ENCODE measurements at places on chromosomes 12 and 14.

- DNase-seq: peak; percentile 80
These were observed 708 bp upstream of the ZBTB42 start for GRCh38 chr14:104800015-104800770.

GRCh38 chr12:4108803-4109345, 164.7 kb upstream of the CCND2 start:
- DNase-seq: no peak

GRCh38 chr12:59657266-59657665, 61.4 kb downstream of the SLC16A7 start:
- no peak for DNase-seq

DNA sequence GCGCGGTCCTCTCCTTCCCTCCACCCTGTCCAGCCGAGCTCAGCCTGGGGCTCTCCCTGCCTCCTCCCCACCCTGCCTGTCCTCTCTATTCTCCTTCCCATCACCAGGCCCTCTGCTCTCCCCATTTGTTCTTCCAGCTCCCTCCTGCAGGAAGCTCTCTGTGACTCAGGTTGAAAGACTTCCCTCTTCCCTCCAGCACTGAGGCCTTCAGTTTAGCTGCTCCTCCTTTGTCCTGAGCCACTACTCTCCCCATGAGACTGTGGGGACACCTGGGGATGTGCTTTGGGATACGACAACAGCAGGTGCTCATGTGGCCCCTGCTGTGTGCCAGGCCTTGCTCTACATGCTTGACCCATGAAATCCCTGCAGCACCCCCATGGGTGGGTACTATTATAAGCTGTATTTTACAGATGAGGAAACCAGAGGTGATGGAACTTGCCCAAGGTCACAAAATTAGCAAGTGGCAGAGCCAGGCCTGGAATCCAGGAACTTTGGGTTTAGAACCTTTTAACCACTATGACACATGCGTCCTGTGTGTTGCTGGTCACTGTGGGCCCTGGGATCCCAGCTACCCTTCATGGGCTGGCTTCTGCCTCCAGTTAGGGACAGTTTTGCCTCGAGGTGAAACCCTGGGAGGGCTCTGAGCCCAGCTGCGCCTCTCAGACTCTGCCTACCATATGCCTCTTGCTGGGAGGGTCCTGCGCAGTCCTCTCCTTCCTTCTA, 5.5 kb downstream of the KRT80 start:
- no peak for DNase-seq

GRCh38 chr14:77120771-77121743, 20.5 kb downstream of the ZDHHC22 start:
- DNase-seq: no peak

- peak; percentile 51 for DNase-seq
These were observed at the start of gene B4GALNT3 for GRCh38 chr12:459430-460258. Gene B4GALNT3, plus strand, starts transcription at chr12:459939. Its CDS starts 438 bp downstream, at chr12:460377.

GRCh38 chr12:23810329-23810902, 139.1 kb downstream of the SOX5 start:
- DNase-seq: no peak

DNA sequence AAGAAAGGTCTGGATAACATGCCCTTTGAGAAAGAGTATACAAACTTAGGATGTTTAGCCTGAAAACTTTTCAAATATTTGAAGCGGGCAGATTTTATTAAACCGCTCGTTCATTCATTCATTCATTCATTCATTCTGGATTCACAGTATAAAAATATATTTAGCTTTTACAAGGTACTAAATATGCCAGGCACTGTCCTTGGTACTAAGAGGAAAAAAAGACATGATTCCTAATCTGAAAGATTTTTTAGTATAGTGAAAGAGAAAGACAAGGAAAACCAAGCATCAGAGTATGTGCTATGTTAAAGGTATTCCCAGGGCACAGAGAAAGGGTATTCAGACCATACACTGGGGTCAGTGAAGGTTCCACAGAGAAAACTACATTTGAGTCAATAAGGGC, 299.7 kb downstream of the BCAT1 start:
- no peak for DNase-seq

DNA sequence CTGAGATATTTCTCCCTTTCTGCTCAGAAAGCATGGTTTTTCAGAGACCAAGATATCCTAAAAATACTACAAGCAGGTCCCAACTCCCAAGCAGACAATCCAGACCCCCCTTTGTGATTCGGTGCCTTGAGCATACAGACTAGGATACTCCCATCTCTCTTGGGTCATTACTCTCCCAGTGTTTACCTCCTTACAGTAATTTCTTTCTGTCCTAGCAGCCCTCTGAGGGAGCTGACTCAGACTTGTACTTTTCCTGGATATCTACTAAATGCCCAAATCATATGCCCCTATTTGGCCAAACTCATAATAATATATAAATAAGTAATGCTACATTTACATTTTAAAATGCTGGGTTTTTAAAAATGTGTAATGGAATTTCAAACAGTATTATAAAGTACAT, 355.6 kb downstream of the LRIG3 start:
- no peak for DNase-seq

DNA sequence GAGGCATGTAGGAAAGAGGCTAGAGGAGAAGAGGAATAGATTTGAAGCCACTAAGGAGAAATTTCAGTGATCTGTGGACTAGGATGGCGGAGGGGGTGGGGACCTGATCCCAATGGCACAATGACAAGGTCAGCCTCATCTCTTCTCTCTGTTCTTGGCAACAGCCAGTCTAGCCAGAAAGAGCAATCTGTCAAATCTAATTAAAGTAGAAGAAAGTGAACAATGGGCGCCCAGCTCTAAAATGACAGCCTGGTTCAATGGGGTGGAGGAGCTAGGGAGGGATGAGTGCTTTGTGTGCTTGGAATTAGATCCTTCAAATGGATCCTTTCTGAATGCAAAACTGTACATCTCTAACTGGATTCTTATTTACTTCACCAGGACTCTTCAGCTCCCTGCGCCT, 37.2 kb upstream of the TUBA1C start:
- DNase-seq: peak; percentile 78

GRCh38 chr12:127051139-127051538, 1215.8 kb upstream of the TMEM132C start:
- DNase-seq: no peak

DNA sequence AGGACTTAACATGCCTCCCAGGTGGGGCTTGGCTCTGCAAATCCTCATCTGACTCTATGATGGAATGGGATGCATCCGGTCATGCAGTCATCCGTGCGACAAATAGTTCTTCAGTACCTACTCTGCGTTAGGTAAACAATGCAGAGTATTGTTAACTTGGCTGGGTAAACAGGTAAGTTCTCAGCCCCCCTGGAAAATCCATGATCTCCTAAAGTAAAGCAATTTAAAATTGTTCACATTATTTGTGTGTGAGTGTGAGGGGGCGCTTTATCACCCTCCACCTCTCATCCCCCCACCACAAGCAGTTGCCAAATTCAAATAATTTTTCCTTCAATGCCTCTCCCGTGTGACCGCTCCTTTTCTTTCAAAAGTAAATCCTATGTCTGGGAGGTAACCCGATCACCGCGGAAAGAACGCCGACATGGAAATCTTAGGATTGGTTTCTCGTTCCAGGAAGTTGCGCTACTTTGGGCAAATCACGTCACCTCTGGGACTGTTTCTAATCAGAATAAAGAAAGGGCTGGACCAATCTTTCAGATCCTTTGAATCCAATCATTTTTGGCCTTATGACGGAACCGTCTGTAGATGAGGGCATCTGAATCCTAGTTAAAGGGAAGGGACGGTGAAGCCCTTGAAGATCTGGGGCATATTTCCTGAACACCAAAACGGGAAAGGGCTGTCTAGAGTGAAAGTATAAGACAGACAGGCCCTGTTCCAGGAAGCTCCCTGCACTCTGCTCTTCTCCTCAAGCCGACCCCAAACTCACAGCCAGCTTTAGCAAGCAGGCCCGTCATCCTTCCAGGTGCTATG, 44.0 kb upstream of the SINHCAF start:
- DNase-seq: no peak

DNA sequence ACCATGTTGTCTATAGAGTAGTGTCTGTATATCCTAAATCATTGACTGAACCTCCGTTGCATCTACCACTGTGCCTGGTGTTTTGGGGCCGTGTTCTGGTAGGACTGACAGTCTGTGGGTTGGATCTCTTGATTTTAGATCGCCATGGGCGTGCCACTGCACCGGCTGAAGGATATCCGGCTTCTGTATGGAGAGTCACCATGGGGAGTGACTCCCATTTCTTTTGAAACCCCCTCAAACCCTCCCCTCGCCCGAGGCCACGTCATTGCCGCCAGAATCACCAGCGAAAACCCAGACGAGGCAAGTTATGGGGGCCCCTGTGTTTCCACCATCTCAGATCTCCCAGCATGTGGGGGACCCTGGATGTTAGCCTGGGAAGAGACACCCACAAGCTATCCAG, 69.1 kb downstream of the ACACB start:
- DNase-seq: no peak

GRCh38 chr14:23104591-23105347, at the start of gene CIROP:
Gene CIROP, minus strand, starts transcription at chr14:23104989. Its CDS starts 69 bp downstream, at chr14:23104920.
- no peak for DNase-seq

- no peak for DNase-seq
These were observed 303.3 kb downstream of the DPF3 start for GRCh38 chr14:72590577-72590976.

DNA sequence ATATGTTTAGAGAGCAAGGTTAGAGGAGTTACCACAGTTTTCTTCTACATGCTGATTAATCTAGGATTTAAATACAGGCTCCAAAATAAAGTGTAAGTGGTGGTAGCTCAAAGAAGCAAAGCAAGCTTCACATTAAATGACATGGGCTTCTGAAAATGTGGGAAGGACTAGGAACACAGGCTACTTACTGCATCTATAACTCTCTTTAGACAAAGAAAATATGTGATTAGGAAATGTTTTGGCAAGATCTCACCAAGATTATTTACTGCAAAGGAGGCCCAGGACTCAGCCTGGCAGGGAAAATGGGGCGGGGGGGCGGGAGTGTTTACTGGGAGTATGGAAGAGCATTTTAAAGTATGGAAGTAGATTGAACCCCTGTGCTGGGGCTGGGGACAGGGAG, 39.4 kb downstream of the ETV6 start:
- DNase-seq: no peak

- no peak for DNase-seq
These were observed 18.3 kb downstream of the HAL start for GRCh38 chr12:95977764-95978305.

- DNase-seq: peak; percentile 42
These were observed 128.0 kb downstream of the KCNA5 start for GRCh38 chr12:5171701-5172100.

GRCh38 chr12:132129007-132129406, 15.1 kb downstream of the DDX51 start:
- no peak for DNase-seq

DNA sequence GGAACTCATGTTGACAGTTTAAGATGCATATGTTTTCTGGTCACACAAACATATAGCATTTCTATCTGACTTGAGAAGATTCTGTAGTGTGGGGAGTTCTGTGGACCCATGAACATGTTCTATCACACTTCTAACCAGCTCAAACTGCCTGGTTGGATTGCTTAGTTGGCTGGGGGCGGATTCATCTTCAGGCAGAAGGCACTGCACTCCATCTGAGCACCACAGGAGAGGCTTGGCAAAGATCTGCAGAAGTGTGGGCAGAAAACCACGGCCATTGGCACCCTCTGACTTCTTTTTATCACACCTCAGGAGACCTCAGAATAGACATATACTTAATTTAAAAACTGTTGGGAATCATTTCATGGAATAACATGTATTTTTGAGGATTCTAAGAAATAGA, 68.5 kb downstream of the LIN7A start:
- DNase-seq: no peak

DNA sequence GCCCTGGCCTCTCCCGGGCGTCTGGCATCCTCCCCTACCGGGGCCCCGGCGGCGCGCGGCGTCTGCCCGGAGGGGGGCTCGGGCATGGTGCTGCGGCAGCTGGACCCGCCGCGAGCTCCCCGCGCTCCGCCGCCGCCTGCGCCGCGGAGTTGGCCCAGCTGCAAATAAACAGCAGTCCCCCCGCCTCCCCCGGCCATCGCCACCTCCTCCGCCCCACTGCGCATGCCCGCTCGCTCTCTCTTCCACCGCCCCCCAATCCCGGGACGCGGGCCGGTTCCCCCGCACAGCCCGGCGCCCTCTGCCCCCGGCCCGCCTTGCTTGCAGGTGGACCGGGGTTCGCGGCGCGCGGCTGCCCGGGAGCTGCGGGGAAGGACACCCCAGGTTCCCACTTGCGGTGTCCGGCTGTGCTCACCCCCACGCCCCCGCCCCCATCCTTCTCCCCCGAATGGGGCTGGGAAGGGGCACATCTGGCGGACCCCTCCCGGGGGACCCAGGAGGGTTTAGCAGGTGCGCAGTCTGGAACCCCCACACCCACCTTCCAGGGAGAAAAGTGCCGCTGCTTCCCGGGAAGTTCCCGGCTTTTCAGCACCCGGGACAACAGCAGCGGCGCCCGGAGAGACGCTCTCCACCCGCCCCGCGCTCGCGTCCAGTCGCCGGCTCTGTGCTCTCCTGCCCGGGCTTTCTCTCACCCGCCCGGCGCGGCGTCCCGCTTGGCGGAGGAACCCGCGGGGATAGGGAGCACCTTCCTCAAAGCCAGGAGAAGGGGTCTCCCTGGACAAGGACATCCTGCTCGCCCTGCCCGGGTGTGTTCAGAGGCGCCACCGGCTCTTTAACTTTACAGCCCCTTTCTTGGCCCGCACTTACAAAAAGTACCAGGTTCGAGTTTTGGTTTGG, at the start of gene TMTC1:
Gene TMTC1, minus strand, starts transcription at position 170 of the 894 bp plus-strand sequence. CDS start 191 bp downstream, outside the sequence.
- DNase-seq: peak; percentile 91

DNA sequence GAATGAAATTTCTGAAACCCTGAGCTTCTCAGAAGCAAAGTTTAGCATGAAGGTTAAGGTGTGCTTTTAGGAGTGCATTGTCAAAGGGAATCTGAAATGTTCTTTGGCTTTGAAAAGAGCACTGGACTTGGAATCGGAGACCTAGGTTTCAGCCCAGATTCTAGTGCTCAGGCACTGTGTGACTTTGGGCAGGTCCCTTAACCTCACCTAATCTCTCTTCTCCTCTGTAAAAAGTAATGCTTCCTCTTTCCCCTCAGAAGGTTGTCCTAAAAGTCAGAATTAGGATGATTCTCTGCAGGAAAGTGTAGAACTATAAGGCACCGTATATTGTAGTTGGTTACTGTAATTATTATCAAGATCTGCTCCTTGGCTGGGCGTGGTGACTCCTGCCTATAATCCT, 38.0 kb upstream of the ELK3 start:
- DNase-seq: no peak

DNA sequence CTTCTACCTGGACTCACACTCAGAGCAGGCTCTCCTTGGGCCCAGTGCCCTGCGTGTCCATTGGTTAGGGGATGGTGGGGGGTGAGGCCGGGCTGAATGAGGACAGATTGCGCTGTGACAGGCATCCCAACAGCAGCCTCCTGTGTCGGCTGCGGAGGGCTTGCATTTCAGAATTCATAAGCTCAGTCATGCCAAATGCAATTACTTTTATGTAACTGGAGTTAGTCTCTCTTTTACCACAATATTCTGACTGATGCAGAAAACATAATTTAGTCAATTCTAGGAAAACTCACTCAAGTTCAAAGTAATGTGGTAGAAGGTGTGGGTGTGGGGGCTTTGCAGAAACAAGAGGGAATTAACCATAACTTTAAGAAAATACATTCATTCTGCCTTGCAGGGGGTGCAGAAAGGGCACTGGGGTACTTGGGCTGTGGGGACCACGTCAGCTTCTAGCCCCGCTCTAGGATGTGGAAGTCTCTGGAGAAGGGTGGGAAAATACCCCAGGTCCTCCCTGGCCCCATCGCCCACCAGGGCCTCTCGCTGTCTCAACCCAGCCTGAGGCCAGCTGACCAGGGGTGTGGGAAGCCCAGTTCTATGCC, 257.7 kb downstream of the ADGRD1 start:
- DNase-seq: no peak
